ENCODE measurements at places on chromosomes 2 and 18. TPM values are rescaled to one million over a fixed set of nuclear protein-coding genes. Genes with fewer than 3 reads are reported as not detected.

GRCh38 chr2:181573140-181573736 is 83.7 kb downstream of the CERKL start:
- DNase-seq = no peak
- H3K36me3 ChIP-seq = no peaks in the 10 kb centered on the region
- no peaks in the 10 kb centered on the region for H3K4me1 ChIP-seq
- no peak overlapping the region for H3K27ac ChIP-seq

- no peaks in the 10 kb centered on the region for H3K4me1 ChIP-seq
- no peaks in the 10 kb centered on the region for H3K36me3 ChIP-seq
- DNase-seq = peak; percentile 68
- peak overlapping the region; percentile 68 for H3K27ac ChIP-seq
Measured at GRCh38 chr2:17879137-17879912, 858 bp downstream of the KCNS3 start.

DNA sequence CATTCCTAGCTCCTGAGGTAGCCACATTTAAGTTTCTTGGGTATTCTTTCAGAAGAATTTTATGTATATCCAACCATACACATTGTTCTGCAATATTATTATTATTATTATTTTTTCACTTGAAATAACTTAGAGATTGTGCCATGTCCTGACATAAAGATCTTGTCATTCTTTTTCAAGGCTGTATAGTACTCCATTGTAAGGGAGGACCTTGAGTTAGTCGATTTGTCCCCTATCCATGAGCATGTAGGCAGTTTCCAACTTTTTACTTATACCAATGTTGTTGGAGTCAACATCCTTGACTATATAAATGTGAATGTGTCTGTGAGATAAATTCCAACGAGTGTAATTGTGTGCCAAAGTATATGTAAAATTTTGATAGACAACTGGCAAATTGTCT is 891 bp upstream of the EGR4 start:
- no peaks in the 10 kb centered on the region for H3K36me3 ChIP-seq
- DNase-seq = no peak
- H3K27me3 ChIP-seq = peaks cover 28% of the 10 kb centered on the region
- no peak overlapping the region for H3K4me3 ChIP-seq
- H3K4me1 ChIP-seq = peaks cover 29% of the 10 kb centered on the region
- H3K27ac ChIP-seq = no peak overlapping the region

DNA sequence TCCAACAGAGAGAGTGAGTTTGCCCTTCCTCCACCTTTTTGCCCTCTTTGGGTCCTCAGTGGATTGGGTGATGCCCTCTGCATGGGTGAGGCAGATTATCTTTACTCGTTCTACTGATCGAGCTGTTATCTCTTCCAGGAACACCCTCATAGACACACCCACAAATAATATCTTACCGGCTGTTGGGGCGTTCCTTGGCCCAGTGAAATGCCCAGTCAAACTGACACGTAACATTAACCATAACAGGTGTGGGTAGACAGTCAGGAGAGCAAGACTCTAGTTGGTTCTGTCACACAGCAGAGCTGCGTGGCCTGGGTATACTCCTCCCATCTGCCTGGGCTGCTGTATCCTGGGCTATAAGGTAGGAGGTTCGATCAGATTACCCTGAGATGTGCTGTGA is 144.1 kb downstream of the AGAP1 start:
- H3K4me1 ChIP-seq = no peaks in the 10 kb centered on the region
- DNase-seq = no peak
- peak overlapping the region; percentile 81 for H3K27ac ChIP-seq
- H3K36me3 ChIP-seq = no peaks in the 10 kb centered on the region
- H3K27me3 ChIP-seq = no peaks in the 10 kb centered on the region
- no peak overlapping the region for H3K4me3 ChIP-seq

- no peaks in the 10 kb centered on the region for H3K27me3 ChIP-seq
- no peak overlapping the region for H3K4me3 ChIP-seq
- DNase-seq = no peak
- H3K36me3 ChIP-seq = peaks cover 35% of the 10 kb centered on the region
- peaks cover 18% of the 10 kb centered on the region for H3K4me1 ChIP-seq
Measured at GRCh38 chr2:219565130-219566080, 5.9 kb downstream of the OBSL1 start.

- H3K27ac ChIP-seq = no peak overlapping the region
- no peak overlapping the region for H3K4me3 ChIP-seq
- no peaks in the 10 kb centered on the region for H3K36me3 ChIP-seq
- H3K4me1 ChIP-seq = peaks cover 5% of the 10 kb centered on the region
- H3K27me3 ChIP-seq = no peaks in the 10 kb centered on the region
Measured at GRCh38 chr2:163877316-163877715, 141.5 kb upstream of the FIGN start.

DNA sequence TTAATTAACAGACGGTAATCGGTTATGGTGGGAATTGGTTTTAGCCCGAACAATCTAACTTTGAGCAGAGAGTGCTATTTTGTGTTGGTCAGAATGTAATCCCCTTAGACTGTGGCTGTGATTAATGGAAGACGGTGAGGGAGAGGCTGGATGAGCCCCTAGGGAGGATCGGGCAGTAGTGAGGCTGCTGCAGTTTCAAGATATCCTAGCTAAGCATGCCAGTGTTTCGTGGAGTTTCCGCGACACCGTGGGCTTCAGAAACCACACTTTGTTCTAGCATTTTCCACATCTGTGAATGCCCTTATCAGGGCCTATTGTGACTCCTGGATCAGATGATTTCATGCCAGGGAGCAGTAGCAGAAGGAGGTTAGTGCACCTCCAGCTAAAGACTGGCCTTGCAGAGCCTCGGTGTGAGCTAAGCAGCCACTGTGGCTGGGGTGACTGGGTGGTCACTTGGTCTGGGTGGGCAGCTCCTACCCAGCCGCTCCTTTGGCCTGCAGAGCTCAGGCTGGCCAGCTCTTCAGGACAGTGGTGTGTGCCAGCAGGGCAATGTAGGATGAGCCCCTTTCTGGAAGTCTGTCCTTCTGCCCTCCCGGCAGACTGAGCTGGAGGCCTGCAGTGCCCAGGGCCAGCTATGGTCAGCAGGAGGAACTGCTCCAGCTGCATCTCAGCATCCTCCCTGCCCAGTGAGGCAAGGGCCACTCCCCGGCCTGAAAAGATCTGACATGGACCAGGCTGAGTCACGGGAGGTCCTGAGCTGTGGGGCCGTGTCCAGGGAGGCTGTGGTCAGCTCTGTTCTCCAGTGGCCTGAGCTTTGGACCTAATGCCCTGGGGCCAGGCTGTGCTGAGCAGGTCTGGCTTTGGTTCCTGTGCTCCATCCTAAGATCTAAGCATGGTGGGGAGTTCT is 142.6 kb upstream of the GPC1 start:
- no peaks in the 10 kb centered on the region for H3K36me3 ChIP-seq
- H3K4me1 ChIP-seq = no peaks in the 10 kb centered on the region
- H3K27ac ChIP-seq = peak overlapping the region; percentile 68

The GKN1 gene
- not detected for total RNA-seq

GRCh38 chr2:230908595-230909191 is 16.3 kb downstream of the GPR55 start:
- no peaks in the 10 kb centered on the region for H3K4me1 ChIP-seq
- no peak overlapping the region for H3K4me3 ChIP-seq

The PLEK gene
- total RNA-seq = 3.1 TPM

DNA sequence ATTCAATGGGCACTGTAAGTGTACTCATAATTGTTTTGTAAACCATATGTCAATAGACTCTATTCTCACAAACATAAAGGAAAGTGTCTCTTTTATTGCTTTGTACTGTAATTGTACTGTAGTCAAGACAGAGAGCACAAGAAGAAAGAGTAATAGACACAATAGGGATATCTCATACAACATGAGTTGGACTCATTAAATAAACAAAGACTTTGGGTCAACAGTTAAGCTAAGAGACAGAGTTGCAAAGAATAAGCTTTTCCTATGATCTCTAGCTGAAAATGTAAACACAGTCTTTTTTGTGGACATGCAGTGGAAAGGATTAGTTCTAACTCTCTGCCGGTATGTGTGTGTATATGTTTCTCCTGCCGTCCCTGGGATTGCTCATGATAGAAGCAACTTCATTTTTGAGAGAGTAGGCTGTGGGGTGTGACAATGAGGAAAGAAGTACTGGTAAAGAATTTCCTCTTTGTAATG is 13.9 kb upstream of the KYNU start:
- H3K36me3 ChIP-seq = no peaks in the 10 kb centered on the region
- no peaks in the 10 kb centered on the region for H3K27me3 ChIP-seq
- H3K4me3 ChIP-seq = no peak overlapping the region
- no peak for DNase-seq
- no peaks in the 10 kb centered on the region for H3K4me1 ChIP-seq

- no peaks in the 10 kb centered on the region for H3K27me3 ChIP-seq
- no peaks in the 10 kb centered on the region for H3K36me3 ChIP-seq
- no peak overlapping the region for H3K27ac ChIP-seq
- H3K4me1 ChIP-seq = no peaks in the 10 kb centered on the region
Measured at GRCh38 chr18:60446821-60447220, 74.2 kb upstream of the MC4R start.

- H3K27ac ChIP-seq = no peak overlapping the region
- H3K27me3 ChIP-seq = no peaks in the 10 kb centered on the region
- H3K4me1 ChIP-seq = no peaks in the 10 kb centered on the region
- no peak overlapping the region for H3K4me3 ChIP-seq
- no peaks in the 10 kb centered on the region for H3K36me3 ChIP-seq
Measured at GRCh38 chr2:234559609-234560008, 62.7 kb upstream of the ARL4C start.

GRCh38 chr2:67095121-67095520 is 302.0 kb upstream of the ETAA1 start:
- no peak overlapping the region for H3K27ac ChIP-seq
- H3K4me3 ChIP-seq = no peak overlapping the region
- no peaks in the 10 kb centered on the region for H3K4me1 ChIP-seq
- H3K27me3 ChIP-seq = no peaks in the 10 kb centered on the region

The CNDP1 gene
- not detected for total RNA-seq

The MEX3C gene
- total RNA-seq = 15.9 TPM

The MERTK gene
- total RNA-seq = 4.9 TPM

DNA sequence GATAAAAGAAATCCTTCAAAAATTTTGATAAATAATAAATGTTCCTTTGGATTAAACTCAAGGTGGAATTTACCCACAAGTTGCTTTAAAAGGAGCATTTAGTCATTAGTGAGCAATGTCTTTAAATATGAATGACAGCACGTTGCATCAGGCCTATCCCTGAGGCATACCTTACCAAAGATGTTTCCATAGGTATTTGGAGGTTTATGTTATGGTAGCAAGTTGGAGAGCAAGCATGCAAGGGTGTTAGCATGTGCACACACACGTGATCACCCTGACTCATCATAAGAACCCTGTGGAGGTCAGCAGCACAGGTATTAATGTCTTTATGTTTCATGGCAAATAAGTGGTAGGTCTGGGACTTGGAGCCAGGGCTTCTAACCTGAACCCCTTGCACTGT is 159.9 kb downstream of the ACTR3 start:
- no peaks in the 10 kb centered on the region for H3K4me1 ChIP-seq
- no peaks in the 10 kb centered on the region for H3K27me3 ChIP-seq
- no peak for DNase-seq
- no peaks in the 10 kb centered on the region for H3K36me3 ChIP-seq

DNA sequence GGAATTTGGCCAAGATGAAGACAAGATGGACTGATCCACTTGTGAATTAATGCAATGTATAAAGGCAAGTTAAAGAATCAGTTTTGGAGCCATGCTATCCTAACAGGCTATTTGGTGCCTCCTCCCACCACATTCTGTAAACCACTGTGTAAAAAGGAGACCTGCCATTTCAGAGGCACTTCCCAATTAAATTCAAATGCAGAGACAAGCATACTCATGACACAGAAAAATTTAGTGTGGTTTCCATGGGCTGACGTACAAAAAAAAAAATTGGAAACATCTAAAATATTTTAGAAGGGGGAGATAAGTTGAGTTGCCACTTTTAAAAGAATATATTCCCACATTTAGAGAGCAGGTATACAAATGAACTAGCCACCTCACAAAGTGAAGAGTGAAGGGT is 112.1 kb downstream of the TCF4 start:
- H3K27me3 ChIP-seq = no peaks in the 10 kb centered on the region
- H3K4me3 ChIP-seq = no peak overlapping the region
- H3K27ac ChIP-seq = no peak overlapping the region
- DNase-seq = no peak
- H3K4me1 ChIP-seq = no peaks in the 10 kb centered on the region
- no peaks in the 10 kb centered on the region for H3K36me3 ChIP-seq

GRCh38 chr18:49441338-49441938 is 19.0 kb downstream of the DYM start:
- DNase-seq = no peak
- H3K4me1 ChIP-seq = no peaks in the 10 kb centered on the region
- no peak overlapping the region for H3K27ac ChIP-seq
- no peaks in the 10 kb centered on the region for H3K27me3 ChIP-seq
- H3K4me3 ChIP-seq = no peak overlapping the region
- H3K36me3 ChIP-seq = no peaks in the 10 kb centered on the region

- H3K27me3 ChIP-seq = no peaks in the 10 kb centered on the region
- H3K4me3 ChIP-seq = no peak overlapping the region
- no peak for DNase-seq
Measured at GRCh38 chr2:231737761-231738160, 29.4 kb downstream of the PTMA start.
